ENCODE measurements at places on chromosomes 4 and X.

DNA sequence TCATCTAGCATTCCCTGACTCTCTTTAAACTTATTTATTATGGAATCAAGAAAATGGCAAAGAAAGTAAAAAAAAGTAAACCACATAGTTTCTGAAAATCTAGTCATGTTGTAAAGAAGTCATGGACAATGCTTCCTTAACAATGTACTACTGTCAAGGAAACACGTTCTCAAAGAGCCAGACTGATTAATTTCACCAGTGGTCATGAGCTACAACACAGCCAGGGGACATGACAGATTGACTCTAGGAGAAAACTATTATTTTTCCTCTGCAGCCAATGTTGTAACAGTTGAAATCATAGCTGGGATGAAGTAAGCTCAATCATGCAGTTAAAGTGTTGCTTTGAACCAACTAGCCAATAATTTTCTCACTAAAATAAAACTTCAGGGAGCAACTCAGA, 109.2 kb downstream of the MAPK10 start:
- DNase-seq = no peak

- DNase-seq = no peak
Measured at GRCh38 chr4:171644430-171645057, 168.7 kb upstream of the GALNTL6 start.

- no peak for DNase-seq
Measured at GRCh38 chr4:19156786-19157185, 1094.9 kb upstream of the SLIT2 start.

DNA sequence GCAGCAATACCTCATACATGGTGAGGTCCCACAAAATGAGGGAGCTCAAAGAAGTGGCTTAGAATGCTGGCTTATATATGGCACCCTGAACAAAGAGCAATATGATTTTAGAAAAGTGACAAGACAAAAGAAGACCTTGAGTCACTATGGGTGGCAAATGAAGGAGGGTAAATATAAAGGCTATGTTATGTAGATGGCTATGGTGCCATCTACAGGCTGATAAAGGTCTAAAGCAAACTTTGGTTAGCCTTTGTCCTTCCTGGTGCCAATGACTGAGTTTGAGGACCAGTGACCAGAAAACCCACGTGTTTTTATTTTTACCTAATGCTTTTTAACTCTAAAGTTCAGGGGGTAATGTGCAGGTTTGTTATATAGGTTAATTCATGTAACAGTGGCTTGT, 151.8 kb downstream of the CCNG2 start:
- no peak for DNase-seq

DNA sequence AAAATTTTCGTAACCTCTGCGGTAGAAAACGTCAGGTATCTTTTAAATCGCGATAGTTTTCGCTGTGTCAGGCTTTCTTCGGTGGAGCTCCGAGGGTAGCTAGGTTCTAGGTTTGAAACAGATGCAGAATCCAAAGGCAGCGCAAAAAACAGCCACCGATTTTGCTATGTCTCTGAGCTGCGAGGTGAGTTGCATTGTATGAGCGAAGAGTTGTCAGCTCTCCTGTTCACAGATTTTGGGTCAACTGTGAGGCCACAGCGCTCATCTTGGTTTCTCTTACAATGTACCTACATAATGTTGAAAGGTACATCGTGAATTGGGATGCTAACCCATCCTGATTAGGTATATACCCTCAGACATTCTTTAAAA, 486 bp downstream of the CLCN3 start:
- no peak for DNase-seq

DNA sequence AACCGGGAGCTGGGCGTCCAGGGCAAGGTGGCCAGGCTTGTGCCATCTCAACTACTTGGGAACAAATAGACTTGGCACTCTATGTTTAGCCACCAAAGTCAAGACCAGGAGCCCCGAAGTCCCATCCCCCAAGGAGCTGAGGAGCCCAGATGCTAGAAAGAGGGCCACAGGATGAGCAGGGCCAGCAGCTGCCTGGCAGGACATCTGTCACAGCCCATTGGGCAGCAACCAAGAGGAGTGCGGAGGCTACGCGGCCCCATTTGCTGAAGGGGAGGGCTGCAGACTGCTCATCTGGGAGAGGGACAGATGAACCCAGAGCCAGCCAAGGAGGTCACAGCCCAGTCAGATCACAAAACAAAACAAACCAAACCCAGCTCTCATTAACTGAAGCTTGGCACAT, 22.9 kb upstream of the SOWAHD start:
- DNase-seq = no peak

GRCh38 chrX:525134-525533, 105.5 kb upstream of the SHOX start:
- no peak for DNase-seq

DNA sequence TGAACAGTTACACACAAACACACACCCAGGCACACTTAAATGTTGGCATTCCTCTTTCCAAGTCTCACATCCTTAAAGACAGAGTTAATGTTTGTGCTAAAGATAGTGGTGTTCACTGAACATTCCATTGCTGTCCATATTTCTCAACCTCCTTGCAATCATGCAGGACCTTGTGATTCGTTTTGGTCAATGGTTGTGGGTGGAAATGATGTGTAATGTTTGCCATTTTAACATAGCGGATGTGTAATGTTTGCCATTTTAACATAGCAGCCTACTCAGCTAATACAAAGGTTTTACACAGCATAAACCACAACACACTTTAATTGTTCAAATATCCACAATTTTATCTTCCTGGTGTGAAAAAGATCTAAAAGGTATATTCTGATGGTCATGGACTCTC, 93.9 kb downstream of the CEP44 start:
- DNase-seq = no peak

Data from amniotic stem cell (primary cell).